ENCODE measurements at places on chromosomes 2 and 18. TPM values are rescaled to one million over a fixed set of nuclear protein-coding genes. Genes with fewer than 3 reads are reported as not detected.

Gene ZNF512
- total RNA-seq, result 87.8 TPM

Gene ELOA2
- total RNA-seq, result 0.06 TPM

Gene ZAP70
- total RNA-seq, result 0.30 TPM

Gene VWC2L
- total RNA-seq, result not detected

Gene MALL
- total RNA-seq, result not detected

Gene MC4R
- not detected for total RNA-seq

DNA sequence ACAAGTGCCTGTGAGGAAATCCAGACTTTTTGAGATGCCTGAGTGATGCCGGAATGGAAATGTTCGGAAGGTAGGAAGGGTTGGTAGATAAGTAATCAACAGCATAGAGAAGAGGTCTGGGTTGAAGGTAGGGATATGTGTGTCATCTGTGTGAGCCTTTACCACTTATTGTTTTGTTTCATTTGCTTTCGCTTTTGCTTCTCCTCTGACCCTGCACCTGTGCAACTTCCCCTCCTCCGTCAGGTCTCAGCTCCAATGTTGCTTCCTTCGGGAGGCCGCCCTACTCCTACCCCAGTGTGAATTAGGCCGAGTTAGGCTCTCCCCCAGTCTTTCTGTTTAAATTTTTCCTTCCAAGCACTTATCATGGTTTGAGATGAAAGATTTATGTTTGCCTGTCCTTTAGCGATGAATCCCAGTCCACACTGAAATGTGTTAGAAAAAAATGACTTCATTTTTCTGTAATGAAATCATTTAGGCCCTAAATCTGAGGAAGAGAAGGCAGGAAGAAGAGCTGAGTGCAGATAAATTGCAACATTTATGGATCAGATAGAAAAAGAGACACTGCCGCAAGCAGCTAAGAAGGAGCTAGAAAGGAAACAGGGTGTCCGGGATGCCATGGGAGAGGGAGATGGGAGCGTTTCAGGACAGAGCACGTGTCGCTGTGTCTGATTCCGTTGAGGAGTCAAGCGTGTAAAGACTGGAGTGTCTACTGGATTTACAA, 139.6 kb upstream of the PELI1 start:
- DNase-seq, result no peak

DNA sequence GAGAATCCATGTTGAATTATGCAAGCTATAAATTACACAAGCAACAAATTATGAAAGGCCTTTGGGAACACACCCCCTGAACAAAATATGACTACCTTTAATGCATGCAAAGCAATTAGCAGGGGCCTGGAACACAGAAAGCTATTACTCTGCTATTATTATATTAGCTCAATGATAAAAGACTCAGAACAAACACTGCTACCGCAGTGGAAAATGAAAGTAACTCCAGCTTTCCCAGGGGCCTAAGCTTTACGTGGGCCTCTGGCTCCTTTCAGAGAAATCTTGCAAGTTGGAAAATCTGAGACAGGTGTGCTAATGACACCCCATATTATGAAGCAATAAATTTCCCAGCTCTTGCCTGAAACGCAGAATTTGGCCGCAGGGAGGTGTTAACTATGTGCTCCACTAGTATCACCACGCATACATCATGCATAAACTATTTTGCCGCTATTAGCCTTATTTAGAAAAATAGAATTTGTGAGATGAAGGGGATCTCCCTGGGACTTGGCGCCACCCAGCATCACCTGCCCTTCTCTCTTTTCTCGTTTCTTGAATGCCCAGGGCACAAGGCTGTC, 321.6 kb upstream of the LYPD1 start:
- no peak for DNase-seq

- no peak for DNase-seq
These were observed 31.6 kb upstream of the MAP3K20 start for GRCh38 chr2:173043897-173044519.

DNA sequence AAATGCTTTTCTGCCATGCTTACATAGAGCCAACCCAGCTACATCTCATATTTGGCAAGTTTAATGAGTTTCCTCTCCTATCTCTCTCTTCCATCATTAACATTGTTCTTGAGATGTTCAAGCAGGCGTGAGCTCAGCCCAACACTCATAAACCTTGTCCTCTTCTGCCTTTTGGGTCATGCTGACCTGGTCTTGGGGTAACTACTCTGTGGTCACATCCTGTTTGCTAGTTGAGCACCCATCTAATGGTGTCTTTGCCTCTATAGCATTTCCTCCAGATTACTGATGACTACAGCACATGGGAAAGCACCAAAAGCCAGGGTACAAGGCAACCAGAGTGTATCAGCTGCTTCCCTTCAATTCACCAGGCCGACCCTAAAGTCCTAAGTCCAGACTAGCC, 366.9 kb upstream of the HNRNPA3 start:
- DNase-seq, result no peak

- DNase-seq, result peak; percentile 61
These were observed 59.8 kb upstream of the SLC38A11 start for GRCh38 chr2:165015052-165015642.

GRCh38 chr2:175874291-175874690, 127.8 kb downstream of the LNPK start:
- no peak for DNase-seq

GRCh38 chr2:174338671-174339560, 4.2 kb downstream of the SP9 start:
- no peak for DNase-seq
